ENCODE measurements at places on chromosomes 4 and X. TPM values are rescaled to one million over a fixed set of nuclear protein-coding genes. Genes with fewer than 3 reads are reported as not detected.

Gene ADH7
- total RNA-seq = not detected

Gene SLC9B1
- total RNA-seq = 0.22 TPM

Gene PLP1
- total RNA-seq = not detected

Gene LRCH2
- 17.9 TPM for total RNA-seq

Gene C4orf36
- 0.75 TPM for total RNA-seq

Gene ZIC3
- not detected for total RNA-seq

Gene AWAT2
- not detected for total RNA-seq

Gene STS
- 7.7 TPM for total RNA-seq

Gene SLIT2
- 2.3 TPM for total RNA-seq

Gene TRAPPC2
- 33.1 TPM for total RNA-seq

Gene HERC5
- 49.6 TPM for total RNA-seq

Gene CHRDL1
- total RNA-seq = 2.7 TPM

Gene DDX53
- not detected for total RNA-seq

Gene CT45A2
- not detected for total RNA-seq

Gene VGLL1
- not detected for total RNA-seq

Gene RAB9B
- total RNA-seq = 0.99 TPM

Gene NMU
- 8.6 TPM for total RNA-seq

Gene GC
- not detected for total RNA-seq

Gene LPAR4
- 14.3 TPM for total RNA-seq

Gene TREX2
- total RNA-seq = 0.67 TPM

Gene PHKA1
- total RNA-seq = not detected

Gene POLN
- 1.4 TPM for total RNA-seq

Gene NIPAL1
- 0.05 TPM for total RNA-seq

Gene P2RY4
- 0.22 TPM for total RNA-seq

Gene EOLA1
- total RNA-seq = 10.9 TPM

Gene ABRAXAS1
- 32.6 TPM for total RNA-seq

Gene AKAP4
- total RNA-seq = not detected

Gene TCP11X2
- not detected for total RNA-seq

Gene MAML3
- total RNA-seq = 0.42 TPM

Gene HTN1
- total RNA-seq = not detected

Gene XAGE5
- total RNA-seq = not detected

Gene RASL11B
- total RNA-seq = 21.2 TPM

Gene TAF7L
- total RNA-seq = 0.10 TPM

Gene FAM184B
- total RNA-seq = 0.02 TPM

Gene FAM9B
- total RNA-seq = 0.69 TPM

Gene ADAMTS3
- 6.7 TPM for total RNA-seq

Gene USP17L13
- total RNA-seq = not detected

Gene BEX5
- total RNA-seq = not detected

Gene VCX
- total RNA-seq = not detected

Gene HSD17B11
- 57.9 TPM for total RNA-seq

Gene ZNF41
- total RNA-seq = 8.4 TPM

Gene CDKL2
- not detected for total RNA-seq

Gene IDH3G
- 35.0 TPM for total RNA-seq

Gene F8A2
- not detected for total RNA-seq

Gene MAP3K15
- 0.38 TPM for total RNA-seq

Gene ENPEP
- total RNA-seq = 0.56 TPM

Gene TLR8
- total RNA-seq = not detected

Gene GYPE
- not detected for total RNA-seq

Gene CC2D2A
- 10.1 TPM for total RNA-seq

Gene ZDHHC15
- total RNA-seq = 0.67 TPM

Gene AMBN
- total RNA-seq = not detected

Gene NLGN4X
- 0.79 TPM for total RNA-seq

Gene HTN3
- not detected for total RNA-seq

Gene ADGRG2
- total RNA-seq = 0.13 TPM

Gene GLRA2
- not detected for total RNA-seq

Gene ZNF732
- total RNA-seq = not detected

Gene GCNA
- 0.48 TPM for total RNA-seq

Gene ASMT
- not detected for total RNA-seq

Data from SJCRH30 (cell line).